ENCODE measurements at places on chromosomes 12 and 14.

GRCh38 chr12:43062201-43062895 lies 472.8 kb upstream of the PRICKLE1 start:
- DNase-seq, result no peak

DNA sequence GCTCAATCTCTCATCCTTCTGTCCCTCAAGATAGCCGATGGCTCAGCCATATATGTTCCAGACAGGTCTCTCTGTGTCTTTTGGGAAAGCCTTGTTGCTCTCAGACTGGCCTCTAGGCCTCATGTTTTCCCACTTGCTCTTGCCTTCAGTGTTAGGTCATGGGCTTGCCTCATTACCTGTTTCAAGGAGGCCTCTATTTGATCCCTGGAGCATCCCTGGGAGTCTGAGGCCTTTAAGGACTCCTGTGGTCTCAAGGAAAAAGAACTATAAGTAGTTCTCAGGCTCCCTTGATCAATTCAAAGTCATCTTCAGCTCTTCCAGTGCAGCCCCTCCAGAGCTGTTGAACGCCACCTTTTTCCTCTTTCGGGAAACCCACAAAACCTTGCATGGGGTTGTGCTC lies 47.9 kb downstream of the NTF3 start:
- no peak for DNase-seq

- no peak for DNase-seq
Measured at GRCh38 chr12:89327486-89328094, 24.7 kb downstream of the DUSP6 start.

DNA sequence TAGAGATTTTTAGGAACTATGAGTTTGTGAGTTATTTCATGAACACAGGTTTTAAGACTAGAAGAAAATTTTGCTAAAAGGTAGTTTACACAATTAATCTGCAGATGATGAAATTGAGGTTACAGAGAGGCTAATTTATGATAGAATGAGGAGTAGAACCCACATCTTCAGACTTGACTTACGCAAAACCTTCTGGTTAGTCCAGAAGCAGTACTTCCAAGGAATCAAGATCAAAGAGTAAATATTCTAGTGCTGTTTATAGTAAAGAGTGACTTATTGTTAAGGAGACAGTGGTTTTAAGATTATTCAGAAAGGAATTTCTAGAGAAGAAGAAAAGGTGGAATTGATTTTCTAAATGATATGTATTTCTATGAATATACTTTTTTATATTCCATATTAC lies 10.6 kb upstream of the KITLG start:
- no peak for DNase-seq

GRCh38 chr12:3751151-3752095 lies 1.5 kb downstream of the CRACR2A start:
- DNase-seq, result no peak

GRCh38 chr12:65695113-65695865 lies 129.0 kb upstream of the HMGA2 start:
- DNase-seq, result no peak

GRCh38 chr12:64491718-64492117 lies 39.8 kb downstream of the TBK1 start:
- DNase-seq, result no peak

- no peak for DNase-seq
Measured at GRCh38 chr12:64237382-64237781, 15.3 kb upstream of the KICS2 start.

- peak; percentile 7 for DNase-seq
Measured at GRCh38 chr12:59699421-59700152, 103.8 kb downstream of the SLC16A7 start.

DNA sequence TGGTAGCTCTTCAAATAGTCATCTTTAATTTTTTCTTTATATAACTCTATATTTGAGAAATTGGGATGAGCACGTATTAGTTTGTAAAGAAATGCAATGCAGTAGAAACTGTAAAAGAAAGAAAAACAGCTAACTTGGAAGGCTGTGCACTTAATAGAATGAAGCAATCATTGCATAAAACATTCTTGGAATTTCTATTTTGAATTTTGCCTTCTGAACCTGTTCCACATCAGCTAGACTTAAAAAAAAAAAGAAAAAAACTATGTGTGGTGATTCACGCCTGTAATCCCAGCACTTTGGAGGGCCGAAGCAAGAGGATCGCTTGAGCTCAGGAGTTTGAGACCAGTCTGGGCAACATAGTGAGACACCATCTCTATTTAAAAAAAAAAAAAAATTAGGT lies 29.4 kb downstream of the SCN8A start:
- DNase-seq, result no peak

- DNase-seq, result no peak
Measured at GRCh38 chr12:127781336-127781735, 485.6 kb upstream of the TMEM132C start.

DNA sequence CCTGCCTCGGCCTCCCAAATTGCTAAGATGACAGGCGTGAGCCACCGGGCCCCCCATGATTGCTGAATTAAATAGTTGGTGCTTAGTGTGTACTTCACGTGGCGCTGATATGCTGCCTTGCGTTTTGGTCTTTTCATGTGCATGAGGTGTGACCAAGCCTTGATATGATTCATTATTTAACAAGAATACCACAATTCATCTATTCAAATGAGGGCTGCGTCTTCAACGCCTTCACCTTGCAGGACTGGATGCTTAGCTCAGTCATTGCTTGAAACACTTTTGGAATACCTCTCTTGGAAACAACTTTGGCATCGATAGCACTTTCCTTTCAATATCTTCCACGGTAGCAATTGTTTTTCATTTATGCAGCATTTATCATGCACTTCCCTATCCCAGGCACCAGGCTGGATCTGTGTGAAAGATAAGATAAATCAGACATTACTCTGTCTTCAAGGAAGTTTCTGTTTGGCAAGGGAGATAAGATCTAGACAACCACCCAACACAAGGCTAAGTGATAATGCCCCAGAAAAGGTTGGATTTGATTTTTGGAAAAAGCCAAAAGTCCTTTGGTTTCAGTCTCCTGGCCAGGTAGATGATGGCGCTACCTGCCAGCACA lies 1.3 kb upstream of the TEAD4 start:
- DNase-seq, result no peak

DNA sequence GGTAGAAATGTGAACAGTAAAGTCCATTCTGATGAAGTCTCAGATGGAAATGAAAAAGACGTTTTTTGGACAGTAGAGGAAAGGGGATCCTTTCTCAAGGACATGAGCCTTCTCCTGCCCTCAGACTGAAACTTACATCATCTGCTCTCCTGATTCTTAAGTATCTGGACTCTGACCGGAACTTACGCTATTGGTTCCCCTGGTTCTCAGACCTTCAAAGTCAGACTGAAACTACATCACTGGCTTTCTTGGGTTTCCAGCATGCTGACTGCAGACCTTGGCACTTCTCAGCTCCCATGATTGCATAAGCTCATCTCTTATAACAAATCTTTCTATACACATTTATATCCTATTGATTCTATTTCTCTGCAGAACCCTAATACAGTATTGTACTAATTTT lies 291.0 kb downstream of the SNAPC1 start:
- no peak for DNase-seq

DNA sequence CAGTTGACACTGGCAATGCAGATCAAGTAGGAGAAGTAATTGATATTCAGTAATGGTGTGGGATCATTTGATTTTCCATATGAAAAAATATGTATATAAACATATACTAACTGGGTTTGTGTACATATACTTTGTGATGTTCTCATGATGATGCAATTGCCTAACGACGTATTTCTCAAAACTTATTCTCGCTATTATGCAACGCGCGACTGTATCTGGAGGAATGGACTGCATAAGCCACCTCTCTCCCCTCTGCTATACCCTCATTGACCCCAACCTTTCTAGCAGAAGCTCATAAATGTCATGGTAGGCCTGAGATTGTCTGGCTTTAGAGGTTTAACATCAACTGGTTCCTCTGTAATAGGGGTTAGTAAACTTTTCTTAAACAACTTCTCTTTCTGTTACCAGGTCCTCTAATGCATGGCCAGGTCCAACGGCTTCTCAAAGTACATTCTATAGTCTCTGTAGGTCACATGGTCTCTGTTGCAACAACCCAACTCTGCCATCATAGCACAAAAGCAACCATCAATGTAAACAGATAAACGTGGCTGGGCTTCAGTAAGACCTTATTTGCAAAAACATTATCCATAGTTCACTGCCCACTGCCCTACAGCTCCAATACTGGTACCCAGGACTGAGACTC lies 59.3 kb downstream of the FOXN3 start:
- DNase-seq, result no peak

- no peak for DNase-seq
Measured at GRCh38 chr12:58206876-58207275, 265.5 kb downstream of the ATP23 start.

GRCh38 chr14:78737601-78738000 lies 567.4 kb downstream of the NRXN3 start:
- no peak for DNase-seq

DNA sequence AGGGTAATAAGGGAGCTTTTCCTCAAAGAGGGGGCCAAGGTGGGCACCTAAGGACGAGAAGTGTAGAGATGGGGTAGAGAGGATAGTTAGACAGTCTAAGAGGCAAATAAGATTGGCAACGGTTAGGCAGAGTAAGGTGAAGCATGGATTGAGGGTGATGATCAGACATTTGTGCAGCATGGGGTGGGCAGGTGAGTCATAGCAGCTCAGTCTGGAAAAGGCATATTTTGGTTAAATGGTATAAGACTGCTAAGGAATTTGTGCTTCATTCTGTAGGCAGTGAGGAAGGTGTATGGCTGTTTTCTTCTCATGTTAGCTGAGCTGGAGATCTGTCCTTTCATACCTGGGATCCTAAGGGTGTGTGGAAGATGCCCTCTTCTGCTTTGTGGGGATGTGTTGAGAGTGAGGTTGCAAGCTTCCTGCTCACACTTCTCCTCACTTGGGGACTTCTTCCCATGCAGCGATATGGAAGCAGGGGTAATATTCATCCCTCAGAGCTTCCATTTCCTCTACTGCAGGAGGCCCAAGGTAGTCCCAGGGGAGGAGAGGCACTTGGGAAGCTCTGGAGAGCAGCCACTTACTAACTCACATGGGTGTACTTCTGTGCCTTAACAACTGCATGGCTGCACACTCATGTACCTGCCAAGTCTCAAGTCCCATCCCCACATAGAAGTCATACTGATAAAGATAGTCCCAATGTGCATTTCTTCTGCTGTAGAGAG lies 28.9 kb downstream of the GSG1 start:
- no peak for DNase-seq

- DNase-seq, result no peak
Measured at GRCh38 chr12:7729746-7730145, 17.4 kb downstream of the CLEC4C start.

GRCh38 chr14:61872452-61872851 lies 110.2 kb downstream of the SNAPC1 start:
- DNase-seq, result peak; percentile 9

- DNase-seq, result no peak
Measured at GRCh38 chr14:64684091-64684490, 20.1 kb upstream of the PLEKHG3 start.

DNA sequence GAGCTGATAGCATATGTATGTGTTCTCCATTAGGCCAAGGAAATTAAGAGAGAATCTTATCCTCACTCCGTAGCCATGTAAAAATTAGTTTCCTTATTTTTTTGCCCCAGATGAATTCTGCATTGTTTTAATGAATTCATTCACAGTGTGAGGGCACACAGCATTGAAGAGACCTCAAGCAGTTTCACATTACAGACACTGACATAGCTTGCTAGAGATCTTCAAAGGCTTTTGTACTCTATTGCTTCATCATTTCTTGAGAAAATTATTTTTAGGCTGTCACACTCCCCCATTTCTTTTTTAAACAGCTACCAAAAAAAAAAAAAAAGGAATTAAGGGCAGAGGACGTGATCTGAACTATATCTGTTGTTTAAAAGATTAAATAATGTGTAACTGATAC lies 251.1 kb downstream of the BCAT1 start:
- DNase-seq, result no peak

DNA sequence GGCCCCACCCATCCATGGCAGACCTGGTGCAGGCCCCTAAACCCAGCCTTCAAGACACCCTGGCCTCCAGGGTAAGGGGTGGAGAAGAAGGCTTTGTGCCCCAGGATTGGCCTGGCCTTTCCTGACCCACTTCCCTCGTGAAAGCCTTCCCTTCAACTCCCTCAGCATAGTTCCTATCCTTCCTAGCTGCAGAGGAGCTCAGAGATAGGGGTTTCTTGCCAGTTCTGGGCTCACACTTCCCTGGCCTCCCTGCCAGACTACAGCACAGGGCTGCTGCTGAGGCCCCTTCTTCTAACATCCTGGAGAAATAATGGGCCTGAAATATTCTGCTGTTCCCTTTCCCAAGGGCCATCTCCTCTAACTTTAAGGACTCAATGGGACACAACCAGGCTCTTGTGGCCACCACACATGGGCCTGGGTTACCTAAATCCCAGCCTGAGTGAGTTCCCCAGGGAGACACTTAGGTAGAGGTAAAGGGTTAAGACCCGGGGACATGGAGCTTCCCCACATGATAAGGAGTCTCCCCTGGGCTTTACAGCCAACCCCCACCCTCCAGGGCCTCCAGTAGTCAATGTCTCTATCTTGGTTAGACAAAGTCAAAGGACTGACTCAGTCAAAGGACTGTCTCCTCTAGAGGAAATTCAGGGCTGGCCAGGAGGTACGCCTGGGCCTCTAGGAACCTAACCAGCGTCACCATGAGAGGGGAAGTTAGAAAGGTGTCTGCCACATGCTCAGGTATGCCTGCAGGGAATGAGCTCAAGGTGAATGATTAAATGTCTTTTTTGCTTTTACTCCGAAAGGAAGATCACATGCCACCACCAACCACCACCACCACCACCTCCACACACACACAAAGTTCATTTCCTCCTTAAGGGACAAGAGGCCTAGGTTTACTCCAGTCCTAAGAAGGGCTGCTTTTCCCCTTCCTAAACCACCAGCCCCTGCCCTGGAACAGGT lies 7.1 kb downstream of the ZFP36L1 start:
- DNase-seq, result no peak

DNA sequence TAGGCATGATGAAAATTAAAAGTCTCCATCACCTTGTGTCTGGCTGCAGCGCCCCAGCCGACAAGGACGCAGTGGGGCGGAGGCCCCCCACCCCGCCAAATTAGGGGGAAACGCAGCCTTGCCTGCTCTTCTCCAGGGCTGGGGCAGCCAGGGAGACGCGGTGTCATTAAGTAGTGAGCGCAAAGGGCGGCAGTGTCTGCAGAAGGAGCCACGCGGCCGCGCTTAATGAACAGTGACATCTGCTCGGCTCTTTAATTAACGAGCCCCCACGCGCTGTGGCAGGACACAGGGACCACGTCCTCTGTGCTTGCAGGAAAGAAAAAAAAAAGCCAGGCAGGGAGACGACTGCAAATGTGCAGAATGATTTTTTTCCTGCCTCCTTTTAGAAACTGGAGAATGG lies 93.4 kb upstream of the NCOR2 start:
- no peak for DNase-seq

DNA sequence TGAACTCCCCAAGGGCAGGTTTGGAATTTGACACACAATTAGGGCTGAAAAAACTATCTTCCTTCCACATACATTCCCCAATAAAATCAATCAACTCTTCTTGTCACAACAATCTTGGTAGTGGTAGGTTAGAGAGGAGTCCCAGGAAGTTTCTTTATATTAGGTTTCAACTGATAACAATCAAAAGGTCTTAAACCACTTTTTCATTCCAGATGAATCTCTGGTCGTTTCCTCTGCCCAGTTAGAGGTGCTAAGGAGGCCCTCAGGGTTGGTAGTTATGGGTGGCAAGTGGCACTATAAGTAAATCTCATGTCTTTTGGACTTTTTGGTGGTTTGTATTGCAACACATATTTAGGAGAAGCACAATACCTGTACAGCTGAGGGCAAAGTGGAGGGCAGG lies 1.7 kb upstream of the SLC38A2 start:
- no peak for DNase-seq

All from RPMI8226 (cell line).